ENCODE measurements at places on chromosomes 16 and 17.

GRCh38 chr16:83345846-83346640 lies 461.7 kb upstream of the HSBP1 start:
- no peak for DNase-seq

GRCh38 chr16:85200471-85201278 lies 88.4 kb upstream of the CIBAR2 start:
- DNase-seq: no peak

- DNase-seq: no peak
These were observed 27.0 kb downstream of the CDIP1 start for GRCh38 chr16:4511441-4512082.

GRCh38 chr17:50057521-50057991 lies 1.6 kb downstream of the ITGA3 start:
- DNase-seq: no peak

GRCh38 chr16:89170346-89171215 lies 967 bp upstream of the CDH15 start:
- DNase-seq: peak; percentile 6

DNA sequence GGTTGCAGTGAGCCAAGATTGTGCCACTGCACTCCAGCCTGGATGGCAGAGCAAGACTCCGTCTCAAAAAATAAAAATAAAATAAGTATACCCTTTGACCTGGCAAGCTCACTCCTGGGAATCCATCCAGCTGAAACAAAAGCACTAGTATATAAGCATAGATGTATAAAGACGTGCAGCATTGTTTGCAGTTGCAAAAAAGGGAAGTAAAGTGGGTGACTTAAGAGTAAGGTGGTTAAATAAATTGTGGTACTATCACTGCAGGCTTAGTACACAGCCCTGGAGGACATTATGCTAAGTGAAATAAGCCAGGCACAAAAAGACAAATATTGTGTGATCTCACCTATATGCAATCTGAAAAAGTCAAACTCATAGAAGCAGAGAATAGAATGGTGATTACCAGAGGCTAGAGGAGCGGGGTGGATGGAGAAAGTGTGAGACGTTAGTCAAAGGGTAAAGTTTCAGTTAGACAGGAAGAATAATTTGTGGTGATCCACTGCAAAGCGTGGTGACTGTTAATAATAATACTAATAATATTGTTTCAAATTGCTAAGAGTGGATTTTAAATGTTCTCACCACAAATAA lies 113.0 kb downstream of the MYO1D start:
- no peak for DNase-seq

- no peak for DNase-seq
These were observed 79.9 kb downstream of the WNT3 start for GRCh38 chr17:46738544-46738943.

DNA sequence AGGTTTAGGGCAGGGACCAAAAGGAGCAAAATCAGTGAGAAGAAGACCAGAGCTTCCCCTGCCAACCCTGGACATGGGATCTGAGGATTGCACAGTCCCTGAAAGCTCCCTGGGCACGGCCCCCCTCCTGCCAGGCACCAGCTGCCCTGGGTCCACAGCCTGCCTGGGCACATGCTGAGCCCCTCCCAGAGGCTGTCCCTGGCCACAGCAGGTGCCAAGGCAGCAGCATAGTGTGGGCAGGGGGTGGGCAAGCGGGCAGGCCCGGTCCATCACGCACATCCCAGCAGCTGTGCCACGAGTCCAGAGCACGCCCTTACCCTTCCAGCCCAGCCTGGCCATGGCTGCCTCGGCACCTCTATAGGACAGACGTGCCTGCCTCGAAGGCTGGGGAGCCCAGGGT lies 12.7 kb downstream of the SCN4A start:
- DNase-seq: no peak

DNA sequence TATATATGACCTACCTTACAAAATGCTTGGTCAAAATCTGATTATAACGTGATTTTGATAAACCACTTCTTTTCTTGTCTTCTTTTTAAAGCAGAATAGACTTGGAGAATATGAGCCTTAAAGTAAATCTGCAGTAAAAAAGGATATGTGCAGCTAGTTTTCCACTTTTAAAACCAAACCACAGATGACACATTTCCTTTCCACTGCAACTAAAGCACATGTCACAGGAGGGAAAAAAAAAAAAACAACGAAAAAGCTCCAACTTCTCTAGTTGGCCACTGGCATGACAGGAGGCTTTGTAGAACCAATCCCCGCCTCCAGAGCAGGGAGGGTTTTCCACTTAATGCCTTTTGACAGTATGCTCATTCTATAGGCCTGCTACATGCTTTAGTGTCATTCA lies at the start of gene EVI2A:
Gene EVI2A, minus strand, starts transcription at position 142 of the 400 bp plus-strand sequence. CDS start 2,609 bp downstream, outside the sequence.
- DNase-seq: no peak

GRCh38 chr16:528111-529011 lies 849 bp downstream of the CAPN15 start:
- DNase-seq: no peak

- no peak for DNase-seq
These were observed 34.6 kb downstream of the OTOA start for GRCh38 chr16:21698169-21699032.

- no peak for DNase-seq
These were observed 411.7 kb downstream of the HS3ST3B1 start for GRCh38 chr17:14712611-14713021.

DNA sequence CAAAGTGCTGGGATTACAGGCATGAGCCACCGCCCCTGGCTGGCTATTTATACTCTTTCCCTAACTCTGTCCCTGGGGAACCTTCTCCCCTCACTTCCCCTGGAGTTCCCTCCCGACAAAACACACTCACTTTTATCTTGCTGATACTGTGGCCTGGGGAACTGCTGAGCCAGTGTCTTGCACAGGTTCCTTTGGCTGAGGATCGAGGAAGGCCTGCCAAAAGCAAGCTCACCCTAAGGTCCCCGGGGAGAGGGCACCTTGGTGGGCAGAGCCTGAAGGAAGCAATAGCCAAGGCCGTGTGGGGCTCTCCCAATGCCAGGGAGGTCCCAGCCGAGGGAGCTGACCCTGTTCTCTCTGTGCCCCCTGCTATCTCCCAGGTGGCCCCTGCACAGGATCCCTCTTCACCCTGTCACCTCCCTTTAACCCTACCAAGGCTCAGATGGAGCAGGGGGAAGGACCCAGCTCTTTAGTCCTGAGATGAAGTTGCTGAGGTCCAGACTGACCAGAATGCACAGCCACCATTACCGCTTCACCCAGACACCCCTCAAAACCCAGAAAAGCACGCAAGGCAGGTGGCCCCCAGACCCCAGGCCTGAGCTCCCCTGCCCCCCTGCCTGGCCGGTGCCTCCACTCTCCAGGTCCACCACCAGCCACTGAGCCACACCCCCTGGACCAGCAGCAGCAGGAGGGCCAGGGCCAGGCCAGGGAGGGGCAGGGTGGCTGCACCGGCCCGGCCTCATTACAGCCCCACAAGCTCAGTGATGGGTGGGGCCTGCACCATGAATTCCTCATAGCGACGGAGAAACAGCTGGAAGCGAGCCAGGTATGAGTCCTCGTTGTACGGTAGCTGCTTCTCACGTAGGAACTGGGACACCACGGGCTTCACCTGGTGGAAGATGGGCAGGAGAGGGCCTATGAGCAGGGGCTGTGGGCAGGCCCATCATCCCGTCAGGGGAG lies 5.1 kb upstream of the FDXR start:
- DNase-seq: no peak

DNA sequence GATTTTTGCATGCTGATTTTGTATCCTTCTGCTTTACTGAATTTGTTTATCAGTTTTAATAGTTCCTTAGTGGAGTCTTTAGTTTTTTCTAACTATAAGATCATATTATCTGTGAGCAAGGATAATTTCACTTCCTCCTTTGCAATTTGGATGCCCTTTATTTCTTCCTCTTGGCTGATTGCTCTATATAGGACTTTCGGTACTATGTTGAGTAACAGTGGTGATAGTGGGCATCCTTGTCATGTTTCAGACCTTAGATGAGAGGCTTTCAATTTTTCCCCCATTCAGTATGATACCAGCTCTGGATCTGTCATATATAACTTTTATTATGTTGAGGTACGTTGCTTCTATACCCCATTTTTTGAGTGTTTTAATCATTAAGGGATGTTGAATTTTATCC lies 224.5 kb upstream of the CNTNAP4 start:
- no peak for DNase-seq

DNA sequence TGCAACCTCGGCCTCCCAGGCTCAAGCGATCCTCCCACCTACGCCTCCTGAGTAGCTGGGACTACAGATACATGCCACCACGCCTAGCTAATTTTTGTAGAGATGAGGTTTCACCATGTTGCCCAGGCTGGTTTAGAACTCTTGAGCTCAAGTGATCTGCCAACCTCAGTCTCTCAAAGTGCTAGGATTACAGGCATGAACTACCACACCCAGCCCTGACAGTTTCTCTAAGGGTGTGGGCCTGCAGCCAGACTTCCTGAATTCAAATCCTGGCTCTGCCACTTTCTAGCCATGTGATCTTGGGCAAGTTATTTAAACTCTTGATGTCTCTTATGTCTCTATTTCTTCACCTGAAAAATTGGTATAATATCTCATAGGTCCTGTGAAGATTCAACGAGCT lies 5.6 kb downstream of the CUEDC1 start:
- DNase-seq: no peak

DNA sequence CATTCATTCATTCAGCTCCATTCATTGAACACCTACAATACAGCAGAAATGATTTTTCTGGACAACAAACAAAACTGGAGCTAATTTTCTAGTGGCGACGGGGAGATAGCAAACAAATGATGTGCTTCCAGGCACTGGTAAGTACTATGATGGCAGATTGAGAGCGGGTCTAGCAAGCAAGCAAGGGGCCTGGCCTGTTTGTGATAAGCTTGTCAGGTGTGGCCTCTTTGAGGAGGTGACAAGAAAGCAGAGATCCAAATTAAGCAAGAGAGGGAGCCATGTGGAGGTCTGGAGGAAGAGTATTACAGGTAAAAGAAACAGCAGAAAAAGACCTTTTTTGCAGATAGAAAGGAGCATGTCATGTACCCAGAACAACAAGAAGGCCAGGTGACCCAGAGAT lies 216.1 kb upstream of the CPHXL start:
- no peak for DNase-seq

DNA sequence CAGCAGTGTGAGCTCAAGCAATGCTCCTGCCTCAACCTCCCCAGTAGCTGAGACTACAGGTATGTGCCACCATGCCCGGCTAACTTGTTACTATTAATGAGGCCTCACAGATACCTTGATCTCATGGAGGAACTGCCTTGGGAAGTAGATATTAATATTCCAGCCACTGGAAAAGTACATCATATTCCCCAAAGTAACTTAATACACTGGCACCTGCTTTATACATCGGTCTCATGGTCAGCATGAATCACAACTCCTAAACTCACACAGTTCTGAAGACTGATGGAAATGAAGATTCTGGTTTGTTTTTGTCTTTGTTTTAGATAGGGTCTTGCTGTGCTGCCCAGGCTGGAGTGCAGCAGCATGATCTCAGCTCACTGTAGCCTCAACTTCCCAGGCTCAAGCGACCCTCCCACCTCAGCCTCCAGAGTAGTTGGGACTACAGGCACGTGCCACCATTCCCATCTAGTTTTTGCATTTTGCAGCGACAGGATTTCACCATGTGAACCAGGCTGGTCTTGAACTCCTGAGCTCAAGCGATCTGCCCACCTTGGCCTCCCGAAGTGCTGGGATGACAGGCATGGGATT lies 28.2 kb downstream of the ADCY9 start:
- DNase-seq: no peak

DNA sequence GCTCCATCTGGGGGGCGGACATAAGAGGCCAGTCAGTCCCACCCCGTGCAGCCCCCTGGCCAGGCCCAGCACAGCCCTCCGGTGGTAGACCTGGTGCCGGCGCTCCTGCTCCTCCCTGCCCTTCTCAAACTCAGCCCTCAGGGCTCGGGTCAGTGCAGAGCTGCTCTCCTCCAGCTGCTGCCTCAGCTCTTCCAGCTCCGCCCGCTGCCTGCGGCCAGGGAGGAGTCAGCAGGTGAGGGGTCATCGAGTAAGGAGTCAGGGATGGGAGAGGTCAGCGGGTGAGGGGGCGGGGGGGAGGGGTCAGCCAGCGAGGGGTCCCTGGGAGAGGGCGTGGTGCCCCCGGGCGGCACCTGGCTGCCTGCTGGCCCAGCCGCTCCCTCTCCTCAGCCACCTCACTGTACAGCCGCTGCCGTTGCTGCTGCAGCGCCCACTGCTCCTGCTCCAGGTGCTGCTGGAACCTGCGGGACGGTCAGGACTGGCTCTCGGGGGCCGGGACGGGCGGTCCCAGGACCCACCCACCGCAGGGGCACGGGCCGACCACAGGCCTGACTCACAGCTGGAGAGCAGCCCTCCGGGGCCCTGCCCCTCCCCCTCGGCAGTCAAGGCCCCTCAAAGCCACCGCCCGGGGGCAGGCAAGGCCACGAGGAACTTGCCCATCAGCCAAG lies 26.5 kb upstream of the AATK start:
- no peak for DNase-seq

DNA sequence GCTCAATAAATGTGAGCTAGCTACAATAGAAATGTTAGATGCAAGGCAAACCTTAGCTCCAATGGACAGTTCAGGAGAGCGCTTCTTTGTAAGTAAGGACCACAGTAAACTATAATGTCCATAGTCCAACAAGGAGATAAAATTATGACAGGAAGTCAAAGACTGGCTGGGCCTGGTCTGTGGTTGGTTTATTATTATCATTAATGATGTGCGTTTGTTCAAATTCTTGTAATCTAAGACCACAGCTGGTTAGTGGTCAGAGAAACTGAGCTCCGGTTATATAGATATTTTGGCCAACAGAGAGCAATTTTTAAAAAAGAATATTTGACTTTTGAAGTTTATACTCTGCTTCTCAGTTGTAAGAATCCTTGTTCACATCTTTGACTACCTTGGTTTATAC lies 4.7 kb upstream of the CMTM2 start:
- no peak for DNase-seq

GRCh38 chr16:1526608-1527555 lies 6.6 kb upstream of the TMEM204 start:
- DNase-seq: no peak

DNA sequence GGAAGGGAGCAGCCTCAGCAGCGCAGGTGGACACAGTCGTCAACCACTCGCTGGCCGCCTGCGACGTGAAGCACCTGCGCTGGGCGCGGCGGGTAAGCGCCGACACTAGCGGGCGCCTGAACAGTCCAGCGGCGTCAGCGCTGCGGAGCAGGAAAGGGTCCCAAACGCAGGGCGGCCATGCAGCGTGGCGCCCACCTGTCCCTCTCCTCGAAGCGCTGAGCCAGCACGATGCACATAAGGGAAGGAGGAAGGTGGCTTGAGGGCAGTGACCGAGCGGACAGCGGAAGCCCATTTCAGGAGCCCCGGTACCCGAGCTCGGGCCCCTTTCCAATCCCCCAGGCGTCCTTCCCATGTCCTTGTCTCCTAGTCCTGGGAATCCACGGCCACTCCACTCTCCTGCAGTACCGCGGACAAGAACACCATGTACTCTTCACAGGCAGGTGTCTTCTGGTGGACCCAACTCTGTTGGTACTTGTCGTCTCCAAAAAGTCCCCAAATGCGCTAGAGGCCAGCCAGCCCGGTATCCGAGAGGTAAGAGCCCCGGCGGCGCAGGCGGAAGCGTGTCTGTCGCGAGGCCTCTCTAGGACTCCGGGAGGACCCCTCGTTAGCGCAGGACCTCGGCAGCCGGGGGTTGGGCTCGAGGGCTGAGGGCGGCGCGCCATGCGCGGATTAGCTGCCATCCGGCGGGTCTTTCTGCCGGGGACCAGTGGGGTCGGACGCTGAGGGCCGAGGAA lies 14.4 kb downstream of the ZNF232 start:
- DNase-seq: peak; percentile 33

GRCh38 chr16:11325404-11326083 lies 19.7 kb upstream of the RMI2 start:
- DNase-seq: no peak

- no peak for DNase-seq
These were observed 43.0 kb upstream of the TAC4 start for GRCh38 chr17:49890852-49891251.

GRCh38 chr17:48460052-48460451 lies 30.0 kb upstream of the SKAP1 start:
- DNase-seq: no peak

All from NCI-H2029 treated with DMSO at 0.1 percent for 48 hours (cell line).